ENCODE measurements at places on chromosomes 7 and 10. TPM values are rescaled to one million over a fixed set of nuclear protein-coding genes. Genes with fewer than 3 reads are reported as not detected.
A peak's percentile ranks its signal among the peaks of the same experiment; 100 is the strongest.

- peak; percentile 52 for DNase-seq
- no peak overlapping the region for H3K4me3 ChIP-seq
- H3K27ac ChIP-seq = no peak overlapping the region
- no peaks in the 10 kb centered on the region for H3K36me3 ChIP-seq
- no peaks in the 10 kb centered on the region for H3K27me3 ChIP-seq
These were observed 220.6 kb upstream of the RHOBTB1 start for GRCh38 chr10:61164458-61165160.

DNA sequence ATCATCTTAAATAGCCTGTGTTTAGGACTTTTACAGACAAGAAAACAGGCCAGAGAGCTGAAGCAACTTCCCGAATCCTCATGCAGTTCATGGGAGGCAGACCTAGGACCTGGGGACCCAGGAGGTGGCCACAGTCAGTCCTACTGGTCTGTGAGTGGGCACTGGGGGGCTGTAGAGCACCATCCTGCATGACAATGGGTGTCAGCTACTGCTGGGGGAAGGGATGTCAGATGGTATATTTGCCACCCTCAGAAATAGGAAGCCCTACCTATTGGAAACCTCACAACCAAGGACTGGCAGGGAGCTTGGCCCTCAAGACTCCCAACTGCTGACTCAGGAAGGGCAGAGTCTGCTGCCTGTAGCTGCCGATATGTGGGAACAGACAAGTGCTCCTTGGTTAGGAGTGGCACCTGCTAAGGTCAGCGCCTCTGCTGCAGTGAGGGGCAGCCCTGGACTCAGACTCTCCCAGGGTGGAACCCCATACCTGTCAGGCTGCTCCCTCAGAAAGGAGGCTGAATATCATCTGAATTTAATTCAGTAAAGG is 29.7 kb downstream of the OGDH start:
- H3K4me1 ChIP-seq = peaks cover 55% of the 10 kb centered on the region
- no peak overlapping the region for H3K27ac ChIP-seq
- no peak overlapping the region for H3K4me3 ChIP-seq

Gene BAIAP2L1
- 27.2 TPM for total RNA-seq

Gene IFIT2
- total RNA-seq = 10.3 TPM

Gene HMX3
- total RNA-seq = not detected

Data from adrenal gland (tissue), 19 donors.